ENCODE measurements at places on chromosomes 3 and 15. TPM values are rescaled to one million over a fixed set of nuclear protein-coding genes. Genes with fewer than 3 reads are reported as not detected.

DNA sequence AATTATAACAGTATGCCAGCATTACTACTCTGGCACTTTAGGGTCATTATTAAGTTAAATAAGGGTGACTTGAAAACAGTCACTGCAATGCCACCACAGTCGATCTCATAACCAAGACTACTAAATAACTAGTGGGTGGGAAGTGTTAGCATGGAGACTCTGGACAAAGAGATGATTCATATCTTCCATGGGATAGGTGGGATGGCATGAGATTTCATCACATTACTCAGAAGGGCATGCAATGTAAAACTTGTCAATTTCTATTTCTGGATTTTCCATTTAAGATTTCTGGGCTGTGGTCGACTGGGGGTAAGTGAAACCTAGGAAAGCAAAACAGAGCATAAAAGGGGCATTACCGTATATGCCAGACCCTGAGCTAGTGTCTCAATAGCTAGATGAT is 538.9 kb upstream of the GRM7 start:
- DNase-seq = no peak

Gene PLA1A
- 0.12 TPM for polyA plus RNA-seq

DNA sequence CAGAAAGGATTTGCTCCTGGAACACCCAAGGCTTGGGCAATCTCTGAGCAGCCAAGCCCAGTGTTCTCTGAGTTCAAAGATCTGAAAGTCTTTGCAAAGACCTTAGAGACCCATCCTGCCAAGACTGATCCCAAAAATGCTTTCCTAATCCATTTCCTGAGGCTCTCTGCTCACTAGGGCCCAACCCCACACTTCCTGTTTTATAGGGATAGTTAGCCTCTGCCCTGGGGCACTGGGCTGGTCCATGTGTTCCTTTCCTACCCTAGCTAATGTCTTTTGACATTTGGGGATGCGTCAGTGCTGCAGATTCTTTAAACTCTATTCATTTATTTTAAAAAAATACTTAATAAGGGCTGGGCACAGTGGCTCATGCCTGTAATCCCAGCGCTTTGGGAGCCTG is 372.7 kb downstream of the ROBO2 start:
- no peak for DNase-seq

DNA sequence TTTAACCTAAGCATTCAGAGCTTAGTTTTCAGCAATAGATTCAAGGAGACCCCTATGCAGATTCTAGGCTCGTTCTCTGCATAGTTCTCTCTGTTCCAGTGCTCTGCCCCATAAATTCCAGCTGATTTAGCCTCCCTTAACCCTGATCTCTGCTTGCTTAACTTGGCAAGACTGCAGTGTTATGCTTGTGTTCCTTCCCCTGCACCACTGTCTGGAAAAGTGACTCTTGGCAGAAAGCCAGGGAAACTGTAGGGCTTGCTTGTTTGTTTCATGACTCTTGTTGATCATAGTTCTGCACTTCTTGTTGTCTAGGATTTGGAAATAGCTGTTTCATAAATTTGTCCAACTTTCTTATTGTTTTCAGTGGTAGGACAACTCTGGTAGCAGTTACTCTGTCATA is 40.1 kb downstream of the ANAPC13 start:
- DNase-seq = no peak

Gene TIMP4
- 13.1 TPM for polyA plus RNA-seq

GRCh38 chr3:177553012-177553411 is 355.7 kb upstream of the TBL1XR1 start:
- DNase-seq = no peak

Gene HYKK
- polyA plus RNA-seq = 5.7 TPM

DNA sequence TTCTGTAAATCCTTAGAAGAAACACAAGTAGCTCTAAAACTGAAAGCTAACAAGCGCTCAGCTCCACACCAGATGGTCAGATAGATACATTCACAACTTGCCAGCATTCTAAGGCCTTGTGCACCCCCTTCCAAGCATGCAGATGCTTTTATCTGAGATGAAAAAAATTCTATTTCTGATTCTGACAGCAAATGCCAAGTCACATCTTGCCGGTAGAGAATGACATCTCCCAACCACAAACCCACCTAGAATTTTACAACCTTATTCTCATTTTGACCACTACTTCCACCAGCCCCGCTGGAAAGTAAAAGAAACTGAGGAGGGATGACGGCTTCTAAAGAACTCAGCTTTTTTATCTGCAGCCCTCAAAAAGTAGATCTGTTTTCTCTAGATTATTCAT is 57.7 kb downstream of the SUMF1 start:
- DNase-seq = no peak

DNA sequence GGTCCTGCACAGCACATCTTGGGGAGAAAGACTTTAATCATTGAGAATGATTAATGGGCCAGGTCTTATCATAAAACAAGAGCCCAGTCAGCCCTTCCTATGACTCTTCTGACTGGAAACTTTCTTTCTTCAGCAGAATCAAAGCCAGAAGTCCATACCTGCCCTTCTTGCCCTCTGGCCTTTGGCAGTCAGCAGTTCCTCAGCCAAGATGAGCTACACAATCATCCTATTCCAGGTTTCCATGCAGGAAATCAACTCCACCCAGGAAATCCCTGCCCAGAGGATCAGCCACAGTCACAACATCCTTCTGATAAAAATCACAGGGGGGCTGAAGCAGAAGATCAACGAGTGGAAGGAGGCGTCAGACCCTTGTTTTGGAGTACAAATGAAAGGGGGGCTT is 26.9 kb downstream of the ZNF589 start:
- no peak for DNase-seq

GRCh38 chr3:131669600-131669999 is 166.8 kb upstream of the MRPL3 start:
- no peak for DNase-seq

DNA sequence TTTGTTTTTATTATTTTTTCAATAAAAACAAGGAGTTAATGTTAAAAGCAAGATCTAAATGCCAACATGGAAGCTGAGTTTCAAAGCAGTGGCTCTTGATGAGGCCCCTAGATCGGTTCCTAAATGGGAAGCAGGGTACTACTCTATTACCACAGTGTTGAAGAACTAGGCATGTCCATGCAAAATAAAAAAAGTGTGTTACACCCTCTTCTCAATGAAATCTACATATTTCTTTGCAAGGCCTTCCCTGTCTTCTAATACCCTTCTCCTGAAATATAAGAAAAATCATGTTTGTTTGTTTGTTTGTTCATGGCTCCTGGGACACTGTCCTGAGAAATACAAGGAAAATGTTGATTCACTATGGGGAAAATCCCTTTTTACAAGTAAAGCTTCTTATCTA is 12.2 kb upstream of the SLC25A36 start:
- DNase-seq = no peak

DNA sequence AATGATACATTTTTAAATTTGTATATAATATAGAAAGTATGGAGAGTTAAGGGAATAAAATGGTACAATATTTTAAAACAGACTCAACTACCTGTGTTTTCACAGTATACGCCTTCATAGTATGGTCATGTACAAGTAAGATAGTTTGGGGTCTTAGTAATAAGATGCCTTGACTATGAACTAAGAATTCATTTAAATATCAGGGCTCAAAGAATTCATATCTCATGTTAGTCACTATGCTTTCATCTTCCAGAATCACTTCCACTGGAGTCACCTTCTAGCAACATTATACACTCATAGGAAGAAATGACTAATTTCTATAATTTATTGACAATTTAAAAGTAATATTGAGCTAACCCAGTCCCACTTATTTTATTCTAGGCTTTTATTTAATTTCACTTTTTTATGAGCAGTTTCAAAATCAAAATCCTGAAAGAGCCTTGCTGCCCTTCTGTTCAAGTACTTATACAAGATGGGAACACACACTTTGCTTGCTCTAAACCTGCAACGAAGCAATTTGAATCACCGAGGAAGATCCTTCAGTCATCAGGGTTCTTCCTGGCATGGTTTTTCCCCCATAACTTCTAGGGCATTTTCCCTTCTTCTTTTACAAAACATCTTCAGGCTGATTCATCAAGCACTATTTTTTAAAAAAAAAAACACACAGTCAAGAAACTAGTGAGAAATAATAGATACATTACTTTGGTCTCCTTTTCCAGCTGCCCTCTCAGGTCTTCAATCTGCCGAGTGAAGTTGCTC is 94.1 kb downstream of the MYH15 start:
- no peak for DNase-seq

Gene HESX1
- 0.35 TPM for polyA plus RNA-seq

- DNase-seq = no peak
These were observed 116.6 kb upstream of the IQSEC1 start for GRCh38 chr3:13189639-13190377.

Gene RTF1
- 22.8 TPM for polyA plus RNA-seq

GRCh38 chr3:160373655-160374054 is 25.4 kb downstream of the IFT80 start:
- DNase-seq = no peak

DNA sequence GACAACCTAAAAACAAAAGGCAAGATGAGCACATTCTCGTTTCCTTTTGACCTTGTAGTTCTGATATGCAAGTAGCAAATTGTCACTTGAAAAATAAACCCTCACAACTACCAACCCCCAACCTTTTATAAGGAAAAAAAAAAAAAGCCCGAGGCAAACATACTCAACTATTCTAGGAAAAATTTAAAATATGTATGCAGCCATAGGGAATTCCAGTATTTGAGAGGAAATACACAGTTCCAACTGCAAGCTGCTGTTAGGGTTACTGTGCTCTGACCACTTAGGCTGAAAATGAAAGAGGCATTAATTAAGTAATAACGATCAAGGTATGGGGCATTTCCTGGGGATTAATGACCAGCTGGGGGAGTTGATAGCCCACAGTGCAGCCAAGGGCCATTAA is 281.9 kb upstream of the DPH6 start:
- DNase-seq = no peak

Gene ECE2
- polyA plus RNA-seq = not detected

Gene PARP15
- polyA plus RNA-seq = not detected

Gene GP9
- polyA plus RNA-seq = not detected

Gene A4GNT
- not detected for polyA plus RNA-seq

Gene EEFSEC
- polyA plus RNA-seq = 7.3 TPM

- DNase-seq = no peak
These were observed 55.0 kb upstream of the ARHGEF3 start for GRCh38 chr3:56856752-56857151.

Gene MST1R
- polyA plus RNA-seq = 6.0 TPM

DNA sequence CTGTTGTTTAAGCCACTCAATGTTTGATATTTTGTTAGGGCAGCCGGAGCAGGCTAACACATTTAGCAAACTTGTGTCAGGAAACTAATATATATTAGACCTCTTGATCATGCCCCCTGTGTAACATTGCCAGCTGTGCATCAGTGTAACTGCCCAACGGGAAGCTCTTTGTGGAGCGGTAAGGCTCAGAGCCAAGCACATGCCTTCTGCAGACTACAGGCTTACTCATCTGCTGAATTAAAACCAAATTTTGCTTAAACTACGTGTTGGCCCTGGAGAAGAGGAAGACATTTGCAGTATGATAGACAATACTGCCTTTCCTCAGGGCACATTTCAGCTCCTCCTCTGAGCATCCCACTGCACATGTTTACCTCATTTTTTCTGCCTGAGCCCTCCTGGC is 50.5 kb upstream of the KCNMB2 start:
- DNase-seq = no peak

GRCh38 chr15:30008156-30008555 is 74.6 kb upstream of the GOLGA8J start:
- no peak for DNase-seq

Gene RLBP1
- not detected for polyA plus RNA-seq

GRCh38 chr3:131075632-131076328 is 49.1 kb downstream of the NEK11 start:
- no peak for DNase-seq

GRCh38 chr3:30704931-30705890 is 98.8 kb downstream of the TGFBR2 start:
- DNase-seq = no peak

DNA sequence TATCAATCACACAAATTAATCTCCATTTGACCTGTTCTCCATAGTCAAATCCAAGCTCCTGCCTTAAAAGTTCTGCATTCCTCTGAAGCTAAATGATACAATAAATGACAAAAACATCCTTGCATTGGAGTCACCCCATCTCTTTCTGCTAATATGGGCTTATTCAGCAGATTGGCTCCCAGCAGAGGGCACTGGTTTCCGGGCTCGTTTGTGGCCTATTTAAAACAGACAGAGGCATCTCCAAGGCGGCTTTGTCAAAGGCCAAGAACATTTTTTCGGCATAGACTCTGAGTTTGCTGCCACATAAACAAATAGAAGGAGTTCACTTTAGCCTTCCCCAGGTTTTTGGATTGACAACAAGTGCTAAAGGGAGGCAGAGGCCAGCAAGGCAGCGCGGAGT is 204.4 kb upstream of the RASGRP1 start:
- peak; percentile 14 for DNase-seq

Gene SLC22A14
- not detected for polyA plus RNA-seq

GRCh38 chr3:41682996-41683395 is 278.9 kb downstream of the ULK4 start:
- no peak for DNase-seq

GRCh38 chr3:77566055-77566454 is 526.2 kb downstream of the ROBO2 start:
- DNase-seq = no peak

Gene ZNF662
- not detected for polyA plus RNA-seq

DNA sequence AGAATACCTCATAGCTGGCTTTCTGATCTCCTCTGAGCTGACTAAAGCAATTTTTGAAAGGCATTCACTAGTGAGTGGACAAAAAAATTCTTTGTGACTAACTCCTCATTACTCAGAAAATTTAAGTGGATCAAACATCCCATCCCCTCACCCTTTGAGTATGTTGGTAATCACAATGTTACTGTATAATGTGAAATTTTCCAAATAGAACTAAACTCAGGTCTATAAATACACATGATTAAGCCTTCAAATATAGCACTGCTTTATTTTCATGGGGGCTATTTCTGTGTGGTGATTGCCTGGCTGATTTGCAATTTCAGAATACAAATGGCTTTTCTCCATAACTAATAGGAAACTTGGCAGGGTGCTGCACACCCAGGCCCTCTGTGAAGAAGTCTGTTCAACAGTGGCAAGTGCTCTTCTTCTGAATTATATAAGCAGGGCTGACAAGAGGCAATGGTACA is 45.9 kb upstream of the ACTC1 start:
- DNase-seq = no peak

Gene FBXL2
- 7.5 TPM for polyA plus RNA-seq
